Fibroblast of villous mesenchyme (primary cell): ENCODE measurements at places on chromosomes 1 and 21. TPM values are rescaled to one million over a fixed set of nuclear protein-coding genes. Genes with fewer than 3 reads are reported as not detected.

Gene GUCA2A
- total RNA-seq = not detected in 2 replicates

Gene TMPRSS15
- total RNA-seq = not detected in 2 replicates

Gene PROX1
- under 0.01 TPM in 2 replicates for total RNA-seq

Gene RAB42
- 3.9 and 5.2 TPM in 2 replicates for total RNA-seq

Gene PHGDH
- total RNA-seq = 80.7 and 184 TPM in 2 replicates

Gene SMCP
- not detected in 2 replicates for total RNA-seq

Gene FOXD2
- total RNA-seq = under 0.01 and 0.32 TPM in 2 replicates

- DNase-seq = no peak
These were observed 35.0 kb upstream of the GPR137B start for GRCh38 chr1:236107121-236107907.

DNA sequence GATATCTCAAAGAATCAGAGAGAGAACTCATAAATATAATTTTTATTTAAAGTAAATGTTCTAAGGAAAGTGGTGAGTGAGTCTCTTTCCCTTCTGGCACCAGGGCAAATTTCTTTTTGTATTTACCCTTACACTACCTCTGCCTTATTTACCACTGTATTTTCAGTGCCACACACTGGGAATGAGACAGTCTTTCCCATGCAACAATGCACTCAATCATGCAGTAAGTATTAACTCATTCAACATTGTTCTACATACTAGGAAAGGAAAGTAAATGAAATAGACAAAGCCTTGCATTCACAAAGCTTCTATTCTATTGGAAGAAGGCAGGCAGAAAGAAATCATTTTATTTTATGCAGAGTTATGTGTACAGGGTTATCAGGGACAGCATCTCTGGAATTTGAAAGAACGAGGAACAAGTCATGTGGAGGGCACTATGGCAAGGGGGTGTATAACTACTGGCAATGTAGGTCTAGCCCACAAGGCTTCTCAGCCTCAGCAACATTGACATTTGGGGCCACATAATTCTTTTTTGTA lies 129.8 kb upstream of the PRDX6 start:
- no peak for DNase-seq

- DNase-seq = no peak
These were observed 608.3 kb upstream of the ZP4 start for GRCh38 chr1:238499021-238499420.

DNA sequence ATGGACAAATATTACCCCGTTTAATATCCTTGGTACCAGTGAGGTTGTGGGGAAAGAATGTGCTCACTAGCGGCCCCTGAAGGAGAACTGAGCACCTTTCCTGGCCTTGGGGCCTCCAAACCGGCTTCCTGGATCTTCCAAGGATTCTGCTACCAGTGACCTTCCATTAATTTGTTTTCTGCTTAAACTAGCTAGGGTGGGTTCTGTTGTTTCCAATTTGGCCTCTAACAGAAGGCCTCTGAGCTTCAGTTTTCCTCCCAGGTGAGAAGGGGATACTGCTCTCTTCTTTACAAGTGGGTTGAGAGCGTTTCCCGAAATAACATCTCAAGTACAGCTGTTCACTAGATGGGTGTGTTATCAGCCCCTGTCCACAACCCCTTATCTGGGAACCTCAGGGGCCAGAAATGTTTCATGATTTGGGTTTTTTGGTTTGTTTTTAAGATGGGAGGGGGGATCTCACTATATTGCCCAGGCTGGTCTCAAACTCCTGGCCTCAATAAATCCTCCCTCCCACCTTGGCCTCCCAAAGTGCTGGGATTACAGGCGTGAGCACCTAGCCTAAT lies 16.9 kb upstream of the IFNGR2 start:
- no peak for DNase-seq

DNA sequence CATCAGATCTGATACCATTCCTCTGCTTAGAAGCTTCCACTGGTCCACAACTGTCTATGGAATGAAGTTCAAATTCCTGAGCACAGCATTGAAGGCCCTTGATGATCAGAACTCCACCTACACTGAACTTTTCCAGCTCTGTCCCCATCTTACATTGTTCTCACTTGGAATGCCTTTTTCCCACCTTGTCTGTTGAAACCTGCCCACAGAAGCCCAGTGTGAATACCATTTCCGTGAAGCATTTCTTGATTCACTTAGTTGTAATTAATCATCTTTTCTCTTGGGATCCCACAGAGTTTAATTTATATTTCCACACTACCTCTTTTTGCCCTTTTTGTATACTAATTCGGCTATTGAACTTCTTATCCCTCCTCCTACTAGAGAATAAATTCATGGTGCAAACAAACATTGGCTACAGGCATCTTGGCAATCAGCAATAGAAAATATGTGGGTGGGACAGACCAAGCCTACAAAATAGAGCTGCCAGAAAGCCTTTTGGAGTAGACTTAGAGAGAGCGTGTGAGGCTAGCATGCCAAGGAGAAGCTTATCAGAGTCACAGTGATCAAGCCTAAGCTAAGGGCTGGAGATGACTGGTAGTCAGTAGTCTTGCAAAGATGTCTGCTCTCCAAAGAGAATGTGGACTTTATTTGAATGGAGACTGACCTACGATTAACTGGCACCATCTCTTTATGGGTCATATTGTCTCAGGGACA lies 26.1 kb downstream of the NHLH2 start:
- DNase-seq = no peak

- DNase-seq = no peak
These were observed 1.1 kb downstream of the RGS16 start for GRCh38 chr1:182602935-182603645.

GRCh38 chr1:3013371-3014049 lies 7.8 kb upstream of the ACTRT2 start:
- no peak for DNase-seq

DNA sequence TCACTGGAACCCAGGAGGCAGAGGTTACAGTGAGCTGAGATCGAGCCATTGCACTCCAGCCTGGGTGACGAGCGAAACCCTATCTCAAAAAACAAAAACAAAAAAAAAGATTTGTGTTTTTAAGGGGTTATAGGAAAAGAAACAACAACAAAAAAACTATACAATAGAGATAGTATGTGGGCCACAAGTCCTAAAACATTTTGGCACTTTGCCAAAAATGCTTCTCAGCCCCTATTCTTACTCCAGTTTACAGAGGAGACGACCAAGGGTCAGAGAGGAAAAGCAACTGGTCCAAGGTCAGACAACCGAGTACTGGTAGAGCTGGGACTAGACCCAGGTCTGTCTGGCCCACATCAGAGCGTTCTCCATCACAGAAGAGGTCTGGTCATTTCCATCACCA lies 3.0 kb downstream of the FBXO44 start:
- no peak for DNase-seq

DNA sequence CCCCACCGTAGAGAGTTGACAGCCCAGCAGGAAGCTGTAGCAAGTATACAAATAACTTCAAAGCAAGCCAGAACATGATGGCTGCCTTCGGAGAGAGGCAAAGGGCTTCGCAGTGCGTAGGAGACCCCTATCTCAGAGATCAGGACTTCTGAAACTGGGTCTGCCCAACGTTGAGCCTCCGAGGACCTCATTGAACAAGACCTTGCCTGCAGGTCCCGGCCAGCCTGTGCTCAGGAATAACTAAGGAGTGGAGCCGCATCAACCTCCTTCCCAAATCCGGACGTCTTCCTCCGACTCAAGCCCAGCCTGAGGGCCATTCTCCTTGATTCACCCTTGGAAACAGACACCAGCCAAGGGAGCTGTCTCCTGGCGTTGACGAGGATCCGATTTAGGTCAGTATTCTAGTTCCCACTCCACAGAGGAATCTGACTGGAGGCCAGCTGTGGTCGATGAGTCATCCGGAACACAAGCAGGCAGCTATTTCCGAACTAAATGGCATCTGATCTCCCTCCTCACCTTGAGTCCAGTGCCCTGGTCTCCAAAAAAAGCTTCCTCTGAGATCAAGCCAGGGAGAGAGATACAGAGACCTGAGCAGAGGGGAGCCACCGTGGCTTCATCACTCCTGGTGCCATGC lies 166.5 kb upstream of the COA6 start:
- peak; percentile 64 for DNase-seq

GRCh38 chr1:5611431-5611830 lies 380.8 kb downstream of the NPHP4 start:
- DNase-seq = no peak

- peak; percentile 84 for DNase-seq
These were observed 9.7 kb downstream of the SMYD3 start for GRCh38 chr1:246497331-246497915.

GRCh38 chr1:56135864-56136147 lies 443.6 kb downstream of the PLPP3 start:
- no peak for DNase-seq

DNA sequence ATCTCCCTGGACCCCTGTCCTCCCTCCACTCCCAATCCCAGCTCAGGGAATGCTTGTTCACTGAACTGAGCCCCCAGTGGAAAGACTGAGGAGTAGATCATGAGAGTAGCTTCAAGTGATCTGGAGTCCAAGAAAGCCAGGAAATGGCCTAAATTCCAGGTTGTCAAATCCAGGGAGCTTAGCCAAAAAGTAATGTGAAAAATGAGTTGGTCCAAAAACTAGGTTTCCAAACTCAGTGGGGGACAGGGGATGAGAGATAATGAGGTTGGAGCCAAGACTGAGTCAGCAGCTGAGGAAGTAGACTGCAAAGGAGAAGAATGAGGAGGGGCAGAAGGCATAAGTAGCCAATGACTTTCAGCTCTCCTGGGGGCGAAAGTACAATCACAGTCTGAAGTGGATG lies 284.1 kb upstream of the BEND5 start:
- no peak for DNase-seq

GRCh38 chr1:30328401-30329262 lies 394.8 kb downstream of the MATN1 start:
- DNase-seq = no peak

DNA sequence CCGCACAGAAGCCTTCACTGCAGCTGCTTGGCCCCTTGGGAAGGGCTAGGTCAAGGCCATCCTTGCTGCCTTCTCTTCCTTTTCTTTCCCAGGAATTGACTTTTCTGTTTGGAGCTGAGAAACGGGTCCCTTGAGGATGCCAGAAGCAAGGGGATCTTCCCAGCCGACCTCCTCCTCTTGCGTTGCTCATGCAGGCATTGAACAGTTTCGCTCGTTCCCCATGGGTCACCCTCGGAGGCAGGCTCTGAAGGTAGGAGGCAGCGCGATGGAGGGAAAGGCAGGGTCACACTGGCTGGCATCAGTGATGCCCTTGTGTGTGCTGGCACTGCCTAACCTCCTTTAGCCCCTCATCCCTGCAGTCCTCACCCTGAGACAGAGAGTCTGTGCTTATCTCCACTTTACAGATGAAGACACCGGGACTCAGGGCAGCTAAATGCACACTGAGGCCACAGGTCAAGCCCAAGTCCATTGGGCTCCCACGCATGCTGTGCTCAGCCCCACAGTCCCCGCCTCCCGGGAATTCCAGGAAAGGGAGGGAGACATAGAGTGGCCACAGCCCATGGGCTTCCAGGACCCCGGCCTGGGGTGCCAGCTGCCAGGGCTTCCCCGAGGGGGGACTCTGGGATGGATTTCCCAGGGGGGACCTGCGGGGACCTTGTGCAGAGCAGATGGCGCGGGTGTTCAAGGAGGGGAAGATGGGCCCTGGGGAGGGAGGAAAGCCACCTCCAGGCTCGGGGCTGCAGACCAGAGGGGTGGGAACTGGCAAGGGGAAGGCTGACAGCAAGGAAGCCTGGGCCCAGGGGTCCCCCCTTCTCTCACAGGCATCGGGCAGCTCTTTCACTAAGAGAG lies 90.2 kb downstream of the SPSB1 start:
- DNase-seq = peak; percentile 48

DNA sequence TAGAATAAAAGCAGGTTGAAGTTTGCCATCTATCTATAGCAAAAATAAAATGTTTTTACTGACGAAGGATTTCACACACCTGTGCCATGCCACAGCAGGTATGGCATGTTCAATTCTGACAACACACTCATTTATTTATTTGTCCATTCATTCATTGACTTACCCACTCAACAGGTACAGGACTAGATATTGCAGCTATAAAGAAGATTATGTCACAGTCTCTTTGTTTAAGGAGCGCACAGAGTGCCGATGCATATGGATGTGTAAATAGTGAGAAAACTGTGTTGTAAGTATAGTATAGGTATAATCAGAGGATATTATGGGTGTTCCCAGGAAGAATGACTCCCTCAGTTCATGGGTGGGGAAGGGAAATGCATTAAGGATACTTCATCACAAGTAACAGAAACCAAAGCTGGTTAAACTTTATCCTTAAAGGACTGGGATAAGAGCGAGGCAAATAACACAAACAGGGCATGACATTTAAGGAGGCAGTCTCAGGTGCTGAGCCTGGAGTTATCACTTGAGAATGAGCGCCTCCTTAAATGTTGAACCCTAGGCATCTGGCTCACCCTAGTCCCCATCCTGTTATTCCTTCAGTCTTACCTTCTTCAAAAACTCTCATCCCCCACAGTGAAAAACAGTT lies 7.9 kb upstream of the ZRANB2 start:
- no peak for DNase-seq

- DNase-seq = no peak
These were observed 107.1 kb downstream of the TLR5 start for GRCh38 chr1:223035724-223036478.

DNA sequence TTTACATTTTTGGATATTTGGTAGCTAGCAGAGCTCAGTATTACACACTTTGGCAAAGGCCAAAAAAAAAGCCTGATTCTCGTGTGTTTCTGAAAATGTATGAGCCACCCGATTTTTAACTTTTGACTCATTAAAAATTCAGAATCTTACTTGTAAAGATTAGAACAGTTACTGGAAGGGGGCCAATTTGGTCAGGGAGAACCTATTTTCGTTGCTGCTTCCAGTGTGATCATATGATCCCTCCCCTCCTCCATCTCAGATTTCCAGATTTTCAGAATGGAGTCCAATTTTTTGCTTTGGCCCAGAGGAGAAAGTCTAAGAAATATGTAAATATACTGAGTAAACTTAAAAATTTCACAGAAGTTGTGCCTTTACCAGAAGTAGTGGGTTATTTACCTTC lies 3.2 kb upstream of the OR2AK2 start:
- DNase-seq = no peak

DNA sequence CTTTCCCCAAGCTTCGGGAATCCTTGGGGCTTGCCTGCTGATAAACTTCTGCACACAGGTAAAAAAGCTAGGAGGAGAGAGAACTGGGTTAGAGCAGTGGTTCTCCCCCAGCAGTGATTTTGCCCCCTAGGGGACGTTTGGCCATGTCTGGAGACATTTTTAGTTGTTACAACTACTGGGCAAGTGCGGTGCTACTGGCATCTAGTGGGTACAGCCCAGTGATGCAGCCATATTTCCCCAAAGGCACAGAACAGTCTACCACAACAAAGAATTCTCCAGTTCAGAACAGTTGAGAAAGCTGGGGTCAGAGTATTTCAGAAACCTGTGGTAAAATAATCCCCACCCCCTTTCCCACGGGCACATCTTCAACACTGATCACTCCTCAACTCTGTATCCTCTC lies 41.3 kb downstream of the LRRC71 start:
- DNase-seq = no peak

GRCh38 chr21:31869750-31870149 lies 3.1 kb upstream of the HUNK start:
- DNase-seq = no peak
